H7 (cell line): ENCODE measurements at places on chromosomes 12 and 14.
A peak's percentile ranks its signal among the peaks of the same experiment; 100 is the strongest.

- DNase-seq = no peak
Observed at GRCh38 chr12:101772012-101772775, 32.9 kb upstream of the SYCP3 start.

DNA sequence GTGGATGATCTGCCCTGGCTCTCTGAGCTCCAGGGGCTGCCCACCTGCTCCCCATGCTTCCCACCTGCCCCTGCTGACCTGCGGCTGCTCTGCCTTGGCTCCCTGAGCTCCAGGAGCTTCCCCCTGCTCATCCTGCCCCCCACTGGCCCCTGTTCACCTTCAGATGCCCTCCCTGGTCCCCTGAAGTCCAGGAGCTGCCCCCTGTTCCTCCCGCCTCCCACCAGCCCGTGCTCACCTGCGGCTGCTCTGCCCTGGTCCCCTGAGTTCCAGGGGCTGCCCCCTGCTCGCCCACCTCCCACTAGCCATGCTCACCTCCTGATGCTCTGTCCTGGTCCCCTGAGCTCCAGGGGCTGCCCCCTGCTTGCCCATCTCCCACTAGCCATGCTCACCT is 219.7 kb downstream of the TMEM121 start:
- no peak for DNase-seq

GRCh38 chr12:42769455-42769854 is 179.9 kb upstream of the PRICKLE1 start:
- DNase-seq = no peak

- DNase-seq = peak; percentile 94
Observed at GRCh38 chr12:30985814-30986452, 59.4 kb downstream of the TSPAN11 start.

- no peak for DNase-seq
Observed at GRCh38 chr12:51225771-51226170, 7.9 kb upstream of the POU6F1 start.
